ENCODE measurements at places on chromosomes 7 and 10.

DNA sequence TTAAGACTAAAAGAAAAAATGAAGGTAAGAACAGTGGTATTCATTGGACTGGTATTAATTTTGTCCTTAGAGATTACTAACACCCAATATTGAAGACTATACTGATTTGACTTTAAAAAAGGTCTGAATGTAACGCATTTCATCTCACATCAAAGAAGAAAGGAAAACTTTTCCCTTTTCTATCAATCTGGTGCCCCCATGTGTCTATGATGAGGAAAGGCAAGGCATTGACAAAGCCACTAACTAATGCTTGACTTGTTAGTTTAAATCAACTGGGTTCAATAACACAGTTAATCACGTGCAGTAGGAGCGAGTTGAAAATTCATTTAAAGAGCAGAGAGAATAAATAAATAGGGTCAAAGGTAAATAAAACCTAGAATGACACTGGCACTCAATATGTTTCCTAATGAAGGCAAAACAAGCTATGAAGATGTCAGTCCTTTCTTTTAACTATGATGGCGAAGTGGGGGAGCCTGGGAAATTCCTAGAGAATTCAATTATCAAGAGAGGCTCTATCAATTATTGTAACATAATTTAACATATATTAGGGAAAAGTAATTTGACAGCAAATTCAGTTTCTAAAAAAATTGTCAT, 180.9 kb downstream of the ANK3 start:
- no peak for DNase-seq

GRCh38 chr7:149449897-149450296, 11.0 kb downstream of the ZNF777 start:
- DNase-seq = no peak

- no peak for DNase-seq
Measured at GRCh38 chr10:58981846-58982245, 194.6 kb upstream of the PHYHIPL start.

DNA sequence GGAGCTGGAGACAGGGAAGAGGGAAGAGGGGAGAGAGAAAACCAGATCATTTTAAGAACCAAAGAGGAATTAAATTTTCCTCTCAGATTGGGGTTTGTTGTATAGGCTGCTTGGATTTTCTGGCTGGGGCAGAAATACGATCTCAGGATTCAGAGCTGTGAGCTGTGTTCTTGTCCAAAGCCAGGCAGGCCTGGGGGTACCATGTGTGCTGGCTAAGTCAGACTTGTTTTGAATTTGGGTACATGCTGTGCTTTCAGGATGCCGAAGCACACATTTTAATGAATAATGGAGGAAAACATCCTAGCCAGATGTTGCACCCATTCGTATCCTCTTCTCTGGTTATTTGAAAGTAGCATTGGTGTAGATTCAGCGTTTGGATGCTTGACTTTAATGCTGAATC, 170.3 kb upstream of the PODXL start:
- no peak for DNase-seq

DNA sequence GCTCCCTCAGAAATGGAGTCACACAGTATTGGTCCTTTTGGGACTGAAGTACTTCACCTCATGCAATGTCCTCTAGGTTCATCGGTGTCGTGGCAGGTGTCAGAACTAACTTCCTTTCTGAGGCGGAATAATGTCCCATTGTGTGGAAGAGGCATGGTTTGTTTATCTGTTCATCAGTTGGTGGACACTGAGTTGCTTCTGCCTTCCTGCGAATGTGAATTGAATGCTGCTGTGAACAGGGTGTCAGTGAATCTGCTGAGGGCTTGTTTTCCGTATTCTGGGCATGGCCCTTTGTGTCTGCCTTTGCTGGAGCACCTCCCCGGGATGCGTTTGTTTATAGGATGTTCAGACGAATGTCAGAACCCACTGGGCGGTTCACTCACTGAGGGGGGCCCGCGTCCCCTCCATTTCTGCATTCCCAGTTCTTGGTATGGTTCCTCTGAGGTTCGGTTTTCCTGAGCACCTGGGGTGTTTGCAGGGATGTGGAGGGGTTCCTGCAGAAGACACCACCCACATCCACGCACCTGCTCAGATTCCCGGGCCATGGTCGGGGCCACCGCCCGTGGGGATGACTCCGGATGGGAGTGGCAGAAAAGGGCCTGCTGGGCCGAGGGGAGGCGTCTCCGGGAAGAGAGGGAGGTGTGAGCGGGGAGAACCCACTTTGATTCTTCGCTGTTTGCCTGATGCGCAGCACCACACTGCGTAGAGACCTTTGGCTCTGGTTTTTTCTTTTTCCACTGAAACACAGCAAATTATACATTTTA, 33.1 kb downstream of the CHST12 start:
- DNase-seq = no peak

GRCh38 chr7:106848851-106849442, 16.1 kb upstream of the PIK3CG start:
- DNase-seq = no peak

DNA sequence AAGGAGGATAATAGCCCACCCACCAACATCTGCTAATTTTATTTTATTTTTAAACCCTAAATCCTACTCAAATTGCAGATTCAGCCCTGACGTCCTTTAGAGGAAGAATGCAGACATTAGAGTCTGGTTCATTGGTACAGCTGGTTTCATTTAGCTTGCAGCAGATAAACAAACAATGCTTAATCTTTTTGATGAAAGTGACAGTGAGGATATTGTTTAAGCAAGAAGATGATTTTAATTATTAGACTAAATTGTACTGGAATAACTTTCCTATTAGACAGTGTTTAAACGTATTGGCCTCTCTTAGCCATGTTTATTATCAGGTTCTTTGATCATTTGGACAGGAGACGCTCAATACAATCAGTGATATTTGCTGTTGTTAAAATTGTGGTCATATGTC, 164.8 kb downstream of the CDK14 start:
- DNase-seq = no peak

- no peak for DNase-seq
Measured at GRCh38 chr7:150897502-150898474, 45.5 kb downstream of the AOC1 start.

DNA sequence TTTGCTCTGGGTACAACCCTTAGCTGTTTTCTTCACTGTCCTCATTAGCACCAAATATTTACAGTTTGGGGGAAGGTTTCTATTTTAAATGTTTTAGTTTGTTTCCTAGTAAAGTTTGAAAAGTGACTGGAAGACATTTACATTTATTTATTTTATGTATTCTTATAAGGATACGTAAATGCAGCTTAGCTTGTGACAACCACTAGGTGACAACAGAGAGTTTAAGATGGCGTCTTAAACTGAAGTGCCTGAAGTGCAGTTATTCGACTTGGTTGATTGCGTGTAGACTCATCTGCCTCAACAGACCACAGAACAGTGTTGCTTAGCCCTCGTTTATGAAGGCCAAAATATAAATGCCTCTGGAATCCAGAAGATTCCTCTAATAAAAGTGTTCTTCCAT, 378.2 kb upstream of the MYO3A start:
- no peak for DNase-seq

- DNase-seq = no peak
Measured at GRCh38 chr7:41928781-41929180, 225.9 kb upstream of the INHBA start.

GRCh38 chr7:136964347-136964746, 95.9 kb downstream of the CHRM2 start:
- no peak for DNase-seq

- DNase-seq = no peak
Measured at GRCh38 chr7:122448893-122449589, 144.5 kb upstream of the FEZF1 start.

DNA sequence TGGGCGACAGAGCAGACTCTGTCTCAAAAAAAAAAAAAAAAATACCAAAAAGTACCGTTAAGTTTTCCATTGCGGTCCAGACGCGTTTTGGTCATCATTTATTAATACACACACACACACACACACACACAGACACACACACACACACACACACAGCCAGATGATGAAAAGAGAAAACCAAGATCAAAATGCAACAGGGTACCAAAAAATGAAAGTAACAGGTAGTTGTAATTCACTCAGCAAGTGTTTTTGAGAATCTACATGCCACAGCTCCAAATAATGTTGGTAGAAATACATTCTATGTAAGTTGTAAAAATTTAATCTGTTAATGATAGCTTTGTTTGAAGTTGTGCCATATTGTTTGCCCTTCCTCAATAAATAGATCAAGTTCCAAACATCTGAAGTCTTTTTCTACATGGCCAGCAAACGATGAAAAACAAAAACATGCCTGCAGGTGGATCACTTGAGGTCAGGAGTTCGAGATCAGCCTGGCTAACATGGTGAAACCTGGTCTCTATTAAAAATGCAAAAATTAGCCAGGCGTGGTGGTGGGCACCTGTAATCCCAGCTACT, 9.4 kb downstream of the YWHAG start:
- DNase-seq = no peak

GRCh38 chr7:140036224-140036962, 26.4 kb downstream of the PARP12 start:
- DNase-seq = no peak

DNA sequence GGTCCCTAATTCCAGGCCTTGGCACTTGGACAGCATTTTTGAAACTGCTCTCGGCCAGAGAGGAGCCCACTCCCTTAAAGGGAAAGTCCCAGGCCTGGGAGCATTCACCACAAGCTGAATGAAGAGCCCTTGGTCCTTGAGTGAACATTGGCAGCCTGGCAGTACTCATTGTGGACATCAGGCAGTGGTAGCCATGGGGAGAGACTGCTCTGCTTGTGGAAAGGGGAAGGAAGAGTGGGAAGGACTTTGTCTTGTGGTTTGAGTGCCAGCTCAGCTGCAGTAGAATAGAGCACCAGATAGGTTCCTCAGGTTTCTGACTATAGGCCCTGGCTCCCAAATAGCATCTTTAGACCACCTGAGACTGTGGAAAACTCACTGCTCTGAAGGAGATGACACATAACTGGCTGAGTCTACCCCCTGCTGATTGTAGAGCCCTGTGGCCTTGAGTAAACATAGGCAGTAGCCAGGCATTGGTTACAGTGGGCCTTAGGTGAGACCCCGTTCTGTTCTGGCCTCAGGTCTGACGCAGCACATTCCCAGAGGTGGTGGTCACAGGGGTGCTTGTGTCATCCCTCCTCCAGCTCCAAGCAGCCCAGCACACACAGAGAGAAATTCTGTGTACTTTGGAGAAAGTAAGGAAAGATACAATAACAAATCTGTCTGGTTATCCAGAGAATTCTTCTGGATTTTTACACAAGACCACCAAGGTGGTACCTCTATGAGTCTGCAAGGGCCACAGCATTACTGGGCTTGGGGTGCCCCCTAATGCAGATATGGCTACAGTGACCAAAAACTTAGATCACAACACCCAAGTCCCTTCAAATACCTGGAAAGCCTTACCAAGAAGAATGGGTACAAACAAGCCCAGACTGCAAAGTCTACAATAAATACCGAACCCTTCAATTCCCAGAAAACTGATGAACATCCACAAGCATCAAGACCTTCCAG, 153.8 kb downstream of the GNAI1 start:
- no peak for DNase-seq

GRCh38 chr7:152000191-152000590, 25.3 kb upstream of the GALNT11 start:
- DNase-seq = no peak

DNA sequence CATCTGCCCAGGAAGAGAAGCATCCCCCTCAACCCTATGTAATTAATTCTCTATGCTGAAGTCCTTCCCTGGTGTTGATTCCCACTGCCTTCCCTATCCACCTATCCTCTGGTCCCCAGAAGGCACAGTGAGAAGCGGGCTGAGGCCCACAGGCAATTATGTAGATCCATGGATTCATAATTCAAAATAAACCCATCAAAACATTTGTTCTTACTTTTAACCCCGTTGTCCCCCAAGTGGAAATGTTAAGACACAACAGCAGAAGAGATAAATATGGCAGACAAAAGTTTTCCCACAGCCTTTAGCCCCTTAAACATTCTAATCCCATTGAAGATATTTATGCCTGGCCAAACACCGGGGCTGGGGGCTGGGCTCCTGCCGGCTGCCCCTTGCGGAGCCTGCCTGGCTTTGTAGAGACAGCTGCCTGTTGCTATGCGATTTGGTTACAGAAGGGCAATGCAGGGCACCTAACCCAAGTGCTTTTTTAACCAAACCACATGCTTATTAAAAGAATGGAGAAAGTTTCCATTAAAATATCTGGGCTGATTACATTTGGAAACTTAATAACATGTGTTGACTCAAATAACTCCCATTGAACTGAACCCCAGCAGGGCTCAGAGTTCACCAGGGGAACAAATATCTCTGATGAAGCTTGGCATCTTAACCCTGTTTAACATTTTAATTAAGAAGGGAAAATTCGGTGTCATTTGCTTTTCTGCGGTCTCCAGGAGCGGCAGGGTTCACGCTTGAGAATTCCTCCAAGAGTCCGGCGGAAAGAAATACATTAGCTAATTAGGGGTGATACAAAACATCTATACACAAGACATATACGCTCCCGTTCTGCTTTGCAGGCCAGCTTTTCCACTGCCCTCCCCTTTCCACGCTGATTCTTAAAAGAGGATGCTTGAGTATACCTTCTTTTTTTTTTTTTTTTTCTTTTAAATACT, 110.8 kb upstream of the FGFR2 start:
- no peak for DNase-seq

DNA sequence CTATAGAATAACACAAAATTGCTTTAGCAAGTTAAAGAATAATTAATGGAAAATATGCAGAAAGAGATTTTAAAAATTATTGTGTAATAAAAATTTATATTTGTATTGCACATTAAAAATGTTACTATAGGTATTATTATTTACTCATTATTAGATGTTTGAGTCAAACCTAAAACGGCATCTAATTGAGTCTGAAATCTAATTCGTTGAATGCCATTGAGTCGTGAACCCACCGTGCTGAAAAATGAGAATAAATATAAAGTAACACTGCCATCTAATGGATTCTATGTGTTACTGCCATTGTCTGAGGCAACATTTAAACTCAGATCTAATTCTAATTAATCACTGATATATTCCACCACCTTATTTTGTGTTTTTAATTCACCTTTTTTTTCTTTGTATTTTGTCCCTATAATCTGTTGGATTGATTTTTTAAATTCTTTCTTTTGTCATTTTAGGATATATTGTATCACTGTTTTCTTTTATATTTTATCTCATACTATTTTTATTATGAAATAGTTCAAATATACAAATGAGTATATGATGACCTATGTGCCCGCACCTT, 62.2 kb downstream of the SAMD9 start:
- DNase-seq = peak; percentile 61

GRCh38 chr10:97154781-97155180, 31.0 kb downstream of the SLIT1 start:
- DNase-seq = no peak

DNA sequence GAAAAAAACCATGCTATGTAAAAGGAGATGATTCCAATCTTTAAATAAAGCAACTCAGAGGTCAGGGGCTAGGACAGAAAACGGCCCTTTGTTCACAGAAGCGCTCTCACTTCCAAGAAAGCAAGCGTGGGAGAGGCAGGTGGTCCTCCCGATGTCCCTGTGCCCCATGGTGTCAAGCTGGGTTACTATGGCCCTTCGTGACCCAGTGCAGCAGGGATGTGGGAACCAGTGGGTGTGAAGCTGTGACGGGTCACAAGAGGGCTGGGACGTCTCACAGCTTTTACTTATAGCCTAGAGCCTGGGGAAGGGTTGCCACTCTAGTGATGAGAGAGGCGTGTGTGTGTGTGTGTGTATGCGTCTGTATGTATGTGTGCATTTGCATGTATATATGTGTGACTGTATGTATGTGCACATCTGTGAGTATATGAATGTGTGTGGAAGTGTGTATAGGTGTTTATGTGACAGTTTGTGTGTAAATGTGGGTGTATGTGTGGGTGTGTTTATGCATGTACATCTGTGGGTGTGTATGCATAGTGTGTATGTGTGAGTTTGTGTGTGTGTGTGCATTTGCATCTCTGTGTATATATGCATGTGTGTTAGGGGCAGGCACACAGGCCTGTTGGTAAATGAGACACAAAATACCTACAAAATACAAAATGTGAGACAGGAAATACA, 25.2 kb downstream of the HTRA1 start:
- DNase-seq = no peak
